ENCODE measurements at places on chromosomes 6 and 20. TPM values are rescaled to one million over a fixed set of nuclear protein-coding genes. Genes with fewer than 3 reads are reported as not detected.

DNA sequence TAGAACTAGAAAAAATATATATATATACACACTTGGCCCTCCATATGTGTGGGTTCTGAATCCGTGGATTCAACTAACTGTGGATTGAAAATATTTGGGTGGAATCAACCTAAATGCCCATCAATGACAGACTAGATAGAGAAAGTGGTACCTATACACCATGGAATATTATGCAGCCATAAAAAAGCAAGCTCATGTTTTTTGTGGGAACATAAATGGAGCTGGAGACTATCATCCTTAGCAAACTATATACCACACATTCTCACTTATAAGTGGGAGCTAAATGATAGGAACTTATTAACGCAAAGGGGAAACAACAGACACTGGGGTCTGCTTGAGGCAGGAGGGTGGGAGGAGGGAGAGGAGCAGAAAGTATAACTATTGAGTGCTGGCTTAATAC is 28.0 kb downstream of the OR2A4 start:
- H3K4me1 ChIP-seq: no peaks in the 10 kb centered on the region
- no peak overlapping the region for H3K27ac ChIP-seq
- H3K36me3 ChIP-seq: no peaks in the 10 kb centered on the region

DNA sequence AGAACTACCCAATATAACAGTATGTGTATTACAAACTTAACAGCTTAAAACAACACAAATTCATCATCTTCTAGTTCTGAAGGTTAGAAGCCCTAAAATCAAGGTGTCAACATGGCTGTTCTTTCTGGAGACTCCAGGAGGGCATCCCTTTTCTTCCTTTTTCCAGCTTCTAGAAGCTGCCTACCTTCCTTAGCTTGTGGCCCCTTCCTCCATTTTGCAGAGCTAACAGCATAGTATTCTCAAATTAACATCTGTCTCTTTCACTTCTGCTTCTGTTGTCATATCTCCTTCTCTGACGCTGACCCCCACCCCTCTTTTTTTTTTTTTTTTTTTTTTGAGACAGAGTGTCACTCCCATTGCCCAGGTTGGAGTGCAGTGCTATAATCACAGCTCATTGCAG is 52.8 kb upstream of the AKIRIN2 start:
- H3K27me3 ChIP-seq: no peaks in the 10 kb centered on the region
- no peak for DNase-seq
- no peaks in the 10 kb centered on the region for H3K4me1 ChIP-seq
- no peak overlapping the region for H3K27ac ChIP-seq
- H3K4me3 ChIP-seq: no peak overlapping the region

- H3K4me3 ChIP-seq: no peak overlapping the region
- no peaks in the 10 kb centered on the region for H3K27me3 ChIP-seq
- no peaks in the 10 kb centered on the region for H3K36me3 ChIP-seq
- no peak for DNase-seq
- no peak overlapping the region for H3K27ac ChIP-seq
- no peaks in the 10 kb centered on the region for H3K4me1 ChIP-seq
These were observed 189.5 kb downstream of the GMDS start for GRCh38 chr6:2055911-2056310.

GRCh38 chr6:135329851-135330803 is 149.0 kb downstream of the MYB start:
- H3K4me3 ChIP-seq: no peak overlapping the region
- no peaks in the 10 kb centered on the region for H3K36me3 ChIP-seq
- no peaks in the 10 kb centered on the region for H3K4me1 ChIP-seq
- no peaks in the 10 kb centered on the region for H3K27me3 ChIP-seq
- no peak for DNase-seq

DNA sequence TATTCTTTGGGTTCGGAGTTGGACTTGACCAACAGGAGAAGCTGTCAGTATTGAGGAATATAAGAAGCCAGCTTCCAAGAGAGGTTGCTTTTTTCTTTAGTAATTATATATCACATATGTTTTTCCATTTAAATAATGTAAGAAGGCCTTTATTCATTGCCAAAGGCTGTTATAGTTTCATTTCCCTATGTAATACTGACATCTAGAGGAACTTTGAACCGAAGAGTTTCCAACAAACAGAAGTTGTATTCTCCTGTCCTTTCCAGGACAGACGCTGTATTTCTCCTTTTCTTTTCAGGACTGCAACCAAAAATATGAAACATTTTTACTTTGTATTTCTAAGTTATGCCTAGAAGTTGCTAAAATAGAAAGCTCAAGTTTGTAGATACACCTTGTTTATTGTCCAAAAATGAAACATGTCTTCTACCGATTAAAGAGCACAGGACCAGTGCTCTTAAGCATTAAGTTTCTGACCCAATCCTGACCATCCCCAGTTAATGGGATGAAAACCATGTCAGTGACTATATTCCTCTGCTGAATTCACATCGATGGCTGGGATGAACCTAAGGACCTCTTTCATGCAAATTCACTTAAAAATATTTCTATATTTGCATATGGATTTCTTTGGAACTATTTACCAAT is 55.1 kb downstream of the MYLK4 start:
- H3K27ac ChIP-seq: no peak overlapping the region
- no peaks in the 10 kb centered on the region for H3K27me3 ChIP-seq
- H3K4me1 ChIP-seq: no peaks in the 10 kb centered on the region
- no peaks in the 10 kb centered on the region for H3K36me3 ChIP-seq

GRCh38 chr6:152859225-152859624 is 108.6 kb downstream of the VIP start:
- H3K4me1 ChIP-seq: no peaks in the 10 kb centered on the region
- H3K36me3 ChIP-seq: no peaks in the 10 kb centered on the region
- H3K27ac ChIP-seq: no peak overlapping the region

DNA sequence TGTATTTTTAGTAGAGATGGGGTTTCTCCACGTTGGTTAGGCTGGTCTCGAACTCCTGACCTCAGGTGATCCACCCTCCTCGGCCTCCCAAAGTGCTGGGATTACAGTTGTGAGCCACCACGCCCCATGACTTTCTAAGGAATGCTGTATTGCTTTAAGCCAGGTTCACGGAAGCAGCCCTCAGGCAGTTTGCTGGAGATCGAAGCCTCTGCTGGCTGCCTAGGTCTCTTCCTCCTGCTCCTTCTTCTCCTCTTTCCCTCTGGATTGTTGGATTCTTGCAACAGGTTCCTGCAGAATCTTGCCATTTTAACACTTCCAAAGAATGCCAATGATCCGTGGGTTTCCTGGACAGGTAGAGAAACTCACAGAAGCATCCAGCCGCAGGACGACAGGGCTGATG is 29.3 kb upstream of the B4GALT5 start:
- no peaks in the 10 kb centered on the region for H3K4me1 ChIP-seq
- no peak for DNase-seq
- no peaks in the 10 kb centered on the region for H3K27me3 ChIP-seq
- H3K36me3 ChIP-seq: no peaks in the 10 kb centered on the region
- no peak overlapping the region for H3K27ac ChIP-seq

DNA sequence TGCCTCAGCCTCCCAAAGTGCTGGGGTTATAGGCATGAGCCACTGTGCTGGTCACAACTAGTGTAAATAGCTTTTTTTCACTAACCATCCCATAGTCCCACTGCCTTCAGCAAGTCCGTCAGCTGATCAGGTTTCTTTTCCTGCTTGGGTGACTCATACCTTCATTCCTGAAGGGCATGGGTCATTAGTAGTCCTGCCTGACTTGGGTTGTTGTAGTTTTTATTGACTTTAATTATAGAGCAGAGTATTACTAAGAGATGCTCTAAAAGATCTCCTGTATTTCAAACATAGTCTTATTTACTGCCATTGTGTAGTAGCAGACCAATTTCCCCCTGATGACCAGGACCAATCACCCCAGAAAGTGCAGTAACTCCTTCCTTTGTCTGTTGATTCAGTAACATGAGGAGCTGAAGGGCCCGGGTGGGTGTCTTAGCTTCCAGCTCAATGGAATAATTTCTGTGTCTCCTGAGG is 25.8 kb downstream of the HLA-C start:
- no peak overlapping the region for H3K4me3 ChIP-seq
- H3K4me1 ChIP-seq: no peaks in the 10 kb centered on the region
- H3K36me3 ChIP-seq: no peaks in the 10 kb centered on the region
- no peak overlapping the region for H3K27ac ChIP-seq
- H3K27me3 ChIP-seq: no peaks in the 10 kb centered on the region

- H3K27ac ChIP-seq: no peak overlapping the region
- H3K4me3 ChIP-seq: no peak overlapping the region
- no peak for DNase-seq
These were observed 242.5 kb downstream of the ERMARD start for GRCh38 chr6:169993861-169994481.

DNA sequence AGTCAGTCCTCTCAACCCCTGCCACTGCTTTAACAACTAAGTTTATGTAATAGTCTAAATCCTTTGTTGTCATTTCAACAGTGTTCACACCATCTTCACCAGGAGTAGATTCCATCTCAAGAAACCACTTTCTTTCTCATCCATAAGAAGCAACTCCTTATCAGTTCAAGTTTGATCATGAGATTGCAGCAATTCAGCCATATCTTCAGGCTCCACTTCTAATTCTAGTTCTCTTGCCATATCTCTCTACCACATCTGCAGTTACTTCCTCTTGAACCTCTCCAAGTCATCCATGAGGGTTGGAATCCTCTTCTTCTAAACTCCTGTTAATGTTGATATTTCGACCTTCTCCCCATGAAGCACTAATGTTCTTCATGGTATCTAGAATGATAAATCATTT is 57.9 kb upstream of the FOXO3 start:
- no peaks in the 10 kb centered on the region for H3K36me3 ChIP-seq
- no peak overlapping the region for H3K4me3 ChIP-seq
- no peak overlapping the region for H3K27ac ChIP-seq
- no peaks in the 10 kb centered on the region for H3K27me3 ChIP-seq
- H3K4me1 ChIP-seq: no peaks in the 10 kb centered on the region
- no peak for DNase-seq

- no peak for DNase-seq
- no peak overlapping the region for H3K4me3 ChIP-seq
- no peaks in the 10 kb centered on the region for H3K36me3 ChIP-seq
- no peak overlapping the region for H3K27ac ChIP-seq
- H3K27me3 ChIP-seq: no peaks in the 10 kb centered on the region
- no peaks in the 10 kb centered on the region for H3K4me1 ChIP-seq
These were observed 16.3 kb downstream of the NCOA5 start for GRCh38 chr20:46073443-46073842.

GRCh38 chr6:69948479-69949114 is 82.2 kb downstream of the COL19A1 start:
- no peak overlapping the region for H3K27ac ChIP-seq
- no peaks in the 10 kb centered on the region for H3K4me1 ChIP-seq
- no peak for DNase-seq
- H3K36me3 ChIP-seq: no peaks in the 10 kb centered on the region
- no peaks in the 10 kb centered on the region for H3K27me3 ChIP-seq

GRCh38 chr20:10731190-10731965 is 57.6 kb upstream of the JAG1 start:
- H3K27me3 ChIP-seq: no peaks in the 10 kb centered on the region
- H3K27ac ChIP-seq: no peak overlapping the region
- no peak for DNase-seq
- H3K4me3 ChIP-seq: no peak overlapping the region

GRCh38 chr6:139996253-139996834 is 621.9 kb upstream of the CITED2 start:
- H3K27me3 ChIP-seq: no peaks in the 10 kb centered on the region
- H3K4me3 ChIP-seq: no peak overlapping the region
- no peaks in the 10 kb centered on the region for H3K36me3 ChIP-seq
- no peaks in the 10 kb centered on the region for H3K4me1 ChIP-seq

- no peaks in the 10 kb centered on the region for H3K4me1 ChIP-seq
- no peaks in the 10 kb centered on the region for H3K36me3 ChIP-seq
- no peak overlapping the region for H3K4me3 ChIP-seq
- H3K27ac ChIP-seq: no peak overlapping the region
- no peaks in the 10 kb centered on the region for H3K27me3 ChIP-seq
These were observed 17.0 kb downstream of the MDGA1 start for GRCh38 chr6:37680668-37681067.

- no peaks in the 10 kb centered on the region for H3K4me1 ChIP-seq
- H3K36me3 ChIP-seq: no peaks in the 10 kb centered on the region
- H3K27ac ChIP-seq: no peak overlapping the region
- H3K4me3 ChIP-seq: no peak overlapping the region
- DNase-seq: no peak
- no peaks in the 10 kb centered on the region for H3K27me3 ChIP-seq
These were observed 1383.8 kb upstream of the MAP3K7 start for GRCh38 chr6:91970700-91971099.

- no peak overlapping the region for H3K27ac ChIP-seq
- no peaks in the 10 kb centered on the region for H3K36me3 ChIP-seq
- H3K4me3 ChIP-seq: no peak overlapping the region
- H3K4me1 ChIP-seq: no peaks in the 10 kb centered on the region
- H3K27me3 ChIP-seq: no peaks in the 10 kb centered on the region
These were observed 160.7 kb downstream of the FOXC1 start for GRCh38 chr6:1770435-1770843.

- no peak overlapping the region for H3K4me3 ChIP-seq
- no peaks in the 10 kb centered on the region for H3K27me3 ChIP-seq
- no peak for DNase-seq
- no peaks in the 10 kb centered on the region for H3K36me3 ChIP-seq
- no peak overlapping the region for H3K27ac ChIP-seq
- H3K4me1 ChIP-seq: no peaks in the 10 kb centered on the region
These were observed 8.2 kb downstream of the SLC17A2 start for GRCh38 chr6:25922301-25922700.

GRCh38 chr6:132751306-132751705 is 6.4 kb downstream of the VNN2 start:
- H3K27ac ChIP-seq: no peak overlapping the region
- H3K4me3 ChIP-seq: no peak overlapping the region
- H3K27me3 ChIP-seq: no peaks in the 10 kb centered on the region
- no peaks in the 10 kb centered on the region for H3K4me1 ChIP-seq

GRCh38 chr6:23704479-23705052 is 421.4 kb upstream of the NRSN1 start:
- no peaks in the 10 kb centered on the region for H3K4me1 ChIP-seq
- no peaks in the 10 kb centered on the region for H3K36me3 ChIP-seq
- no peak overlapping the region for H3K4me3 ChIP-seq
- no peak overlapping the region for H3K27ac ChIP-seq
- H3K27me3 ChIP-seq: no peaks in the 10 kb centered on the region
- no peak for DNase-seq

GRCh38 chr6:125190667-125191066 is 37.1 kb downstream of the TPD52L1 start:
- DNase-seq: no peak
- no peaks in the 10 kb centered on the region for H3K27me3 ChIP-seq
- H3K4me1 ChIP-seq: no peaks in the 10 kb centered on the region
- no peak overlapping the region for H3K4me3 ChIP-seq
- H3K36me3 ChIP-seq: no peaks in the 10 kb centered on the region

DNA sequence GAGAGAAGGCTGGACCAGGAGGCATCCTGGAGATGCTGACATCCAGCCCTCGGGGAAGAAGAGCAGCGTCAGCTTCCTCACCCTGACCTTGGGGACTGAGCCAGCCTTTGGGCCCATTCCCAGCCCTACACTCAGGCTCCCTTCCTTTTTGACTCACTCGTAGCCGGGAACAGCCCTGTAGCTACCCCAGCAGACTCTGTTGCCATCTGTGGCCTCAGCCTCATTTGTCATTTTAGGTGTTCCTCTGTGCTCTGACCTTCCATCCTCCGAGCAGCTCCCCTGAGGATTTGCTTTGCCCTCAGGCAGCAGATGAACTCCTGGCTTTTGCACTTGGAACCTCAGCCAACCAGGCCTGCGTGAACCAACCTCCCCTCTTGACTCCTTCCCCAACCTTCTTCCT is 67.5 kb downstream of the ELOVL2 start:
- H3K36me3 ChIP-seq: no peaks in the 10 kb centered on the region
- no peak overlapping the region for H3K4me3 ChIP-seq
- DNase-seq: no peak
- no peak overlapping the region for H3K27ac ChIP-seq

SLC2A10 gene
- total RNA-seq: 9.4 TPM

CCN5 gene
- total RNA-seq: not detected

SIM1 gene
- not detected for total RNA-seq

RUNX2 gene
- total RNA-seq: 2.4 TPM

CLPSL2 gene
- not detected for total RNA-seq

All from uterus (tissue), 4 donors.